Fibroblast of skin of scalp (primary cell): ENCODE measurements at places on chromosomes 3 and 15.

GRCh38 chr15:33742306-33742705, 226.0 kb upstream of the CHRM5 start:
- peak; percentile 21 for DNase-seq

DNA sequence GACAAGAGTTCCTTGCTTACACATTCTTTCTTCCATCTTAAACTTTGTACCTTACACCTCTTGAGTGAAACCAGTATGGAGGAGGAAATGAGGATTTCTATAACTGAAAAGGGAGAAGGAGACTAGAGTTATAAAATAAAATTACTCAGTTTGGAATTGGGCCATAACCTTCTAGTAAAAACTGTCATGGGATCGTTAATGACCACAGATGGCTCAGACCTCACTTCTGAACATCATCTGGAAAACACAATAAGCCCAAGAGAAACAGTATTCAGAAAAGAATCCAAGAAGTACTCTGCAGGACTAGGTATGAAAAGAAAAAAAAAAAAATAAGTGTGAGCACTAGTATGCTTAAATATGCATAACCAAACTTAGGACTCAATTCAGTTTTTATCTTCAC, 12.1 kb downstream of the GAP43 start:
- no peak for DNase-seq

DNA sequence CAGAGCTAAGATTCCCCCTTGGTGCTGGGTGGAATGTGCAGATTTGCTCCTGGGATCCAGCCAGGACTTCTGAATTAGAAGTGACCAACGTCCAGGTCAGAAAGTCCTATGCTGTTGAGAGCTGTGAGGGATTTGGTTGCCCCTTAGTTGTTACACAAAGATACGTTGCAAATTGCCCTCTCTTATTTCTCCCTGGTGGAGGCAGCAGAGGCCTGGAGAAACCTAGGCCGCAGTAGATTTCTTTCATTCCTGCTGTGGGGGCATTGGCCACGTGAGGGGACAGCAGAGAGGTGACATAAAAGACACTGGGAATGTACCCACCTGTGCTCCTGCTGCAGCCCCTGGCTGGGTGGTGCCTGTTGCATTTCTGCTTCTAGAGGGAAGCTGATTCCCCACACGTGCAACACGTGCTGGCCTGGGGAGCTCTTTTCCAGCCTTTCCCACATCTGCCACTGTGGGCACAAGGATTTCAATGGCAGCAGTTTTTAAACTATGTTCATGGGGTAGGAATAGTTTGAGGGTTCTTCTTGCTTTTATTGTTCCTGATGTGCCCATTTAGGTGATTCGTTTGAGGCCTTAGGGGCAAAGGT, 65.7 kb downstream of the SYNM start:
- no peak for DNase-seq

GRCh38 chr3:58508437-58508836, 16.5 kb downstream of the KCTD6 start:
- no peak for DNase-seq

GRCh38 chr15:80611543-80612080, 83.5 kb upstream of the ABHD17C start:
- DNase-seq, result no peak

DNA sequence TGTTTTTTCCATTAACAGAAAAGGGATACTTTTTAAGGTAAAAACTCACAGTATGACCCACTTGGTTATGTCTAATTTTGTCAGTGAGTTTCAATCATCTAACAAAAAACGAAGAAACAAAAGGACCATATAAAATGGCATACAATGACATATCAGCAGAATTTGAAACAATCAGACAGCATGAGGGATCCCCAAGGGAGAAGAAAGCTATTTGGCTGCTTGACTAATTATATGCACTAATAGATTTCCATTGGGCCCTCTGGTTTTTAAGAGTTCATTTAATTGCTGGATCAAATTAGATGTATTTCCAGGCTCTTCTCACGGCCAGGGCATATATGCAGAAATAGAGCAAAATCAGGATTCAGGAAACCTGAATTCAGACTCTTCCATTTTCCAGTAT, 376.4 kb upstream of the GBE1 start:
- DNase-seq, result no peak

DNA sequence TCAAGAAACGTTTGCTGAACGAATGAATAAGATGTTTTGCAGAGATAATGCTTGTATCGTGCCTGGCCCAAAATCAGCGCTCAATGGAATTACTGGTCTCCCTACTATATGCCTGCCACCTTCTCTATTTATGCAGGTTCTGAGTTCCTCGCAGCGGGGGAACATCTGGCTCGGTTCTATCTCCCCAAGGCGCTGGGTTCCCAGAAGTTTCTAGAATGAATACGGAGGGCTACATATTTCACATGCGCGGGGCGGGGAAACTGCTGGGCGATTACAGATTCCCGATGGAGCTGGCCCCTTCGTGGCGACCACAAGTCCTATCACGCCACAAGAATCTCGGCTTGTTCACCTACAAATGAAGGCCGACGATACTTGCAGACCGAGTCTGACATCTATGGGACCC, 411 bp upstream of the EIF2B5 start:
- peak; percentile 2 for DNase-seq

GRCh38 chr15:42491539-42492225, 741 bp upstream of the ZNF106 start:
- peak; percentile 72 for DNase-seq

DNA sequence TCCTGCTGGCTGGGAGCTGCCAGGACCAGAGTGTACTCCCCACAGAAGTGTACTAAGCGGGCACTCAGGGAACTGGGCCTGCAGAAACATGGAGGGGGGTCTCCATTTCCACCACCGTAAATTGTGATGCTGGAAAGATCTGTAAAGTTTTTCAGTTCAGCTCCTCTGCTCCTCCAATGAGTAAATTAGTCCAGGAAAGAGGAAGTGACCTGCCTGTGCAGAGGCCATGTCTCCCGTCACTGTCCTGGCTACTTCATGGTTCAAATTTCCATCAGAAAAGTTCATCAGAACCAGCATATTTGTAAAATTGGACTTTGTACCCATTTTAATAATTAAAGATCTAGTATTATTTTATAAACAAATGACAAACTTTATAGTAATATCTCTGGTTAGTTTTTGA, 226.7 kb upstream of the THBS1 start:
- no peak for DNase-seq

DNA sequence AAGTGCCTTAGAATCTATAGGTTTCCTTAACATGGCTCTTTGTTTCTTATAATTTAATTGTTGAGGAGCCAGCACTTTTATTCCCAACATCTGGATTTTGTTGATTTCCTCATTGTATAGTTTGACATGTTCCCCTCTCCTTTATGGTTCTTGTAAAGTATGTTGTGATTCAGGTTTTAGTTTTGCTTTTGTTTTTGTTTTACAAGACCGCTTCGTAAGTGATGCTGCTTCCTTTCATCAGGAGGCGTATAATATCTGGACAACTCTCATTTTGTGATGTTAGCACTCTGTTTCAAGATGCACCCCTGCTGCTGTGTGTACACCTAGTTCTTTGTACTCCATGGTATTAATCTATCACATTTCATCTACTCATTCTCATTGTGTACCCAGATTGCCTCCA, 48.7 kb downstream of the SLC49A4 start:
- DNase-seq, result no peak

- DNase-seq, result no peak
Observed at GRCh38 chr15:66864871-66865281, 162.8 kb downstream of the SMAD6 start.

GRCh38 chr3:171772427-171773056, 37.7 kb downstream of the PLD1 start:
- peak; percentile 67 for DNase-seq

- no peak for DNase-seq
Observed at GRCh38 chr3:133956353-133956752, 60.7 kb upstream of the RAB6B start.

- no peak for DNase-seq
Observed at GRCh38 chr15:66388576-66388975, 1.9 kb downstream of the MAP2K1 start.

DNA sequence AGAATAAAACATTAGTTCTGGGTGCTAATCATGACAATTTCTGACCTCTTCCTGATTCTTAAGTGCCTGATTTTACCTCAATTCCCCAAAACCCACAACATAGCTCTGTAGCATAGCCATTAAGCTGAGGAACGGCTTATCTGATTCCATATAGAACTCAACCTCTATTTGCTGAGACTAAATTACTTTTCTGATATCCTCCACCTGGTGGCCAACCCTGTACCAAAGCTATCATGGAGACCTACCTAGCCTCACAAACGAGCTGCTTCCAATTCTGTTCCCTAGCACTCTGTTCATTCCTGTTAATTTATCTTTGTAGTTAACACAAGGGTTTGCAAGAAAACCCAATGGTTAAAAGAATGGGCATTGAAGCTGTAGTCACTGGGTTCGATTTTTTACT, 245.2 kb downstream of the PLOD2 start:
- DNase-seq, result no peak

DNA sequence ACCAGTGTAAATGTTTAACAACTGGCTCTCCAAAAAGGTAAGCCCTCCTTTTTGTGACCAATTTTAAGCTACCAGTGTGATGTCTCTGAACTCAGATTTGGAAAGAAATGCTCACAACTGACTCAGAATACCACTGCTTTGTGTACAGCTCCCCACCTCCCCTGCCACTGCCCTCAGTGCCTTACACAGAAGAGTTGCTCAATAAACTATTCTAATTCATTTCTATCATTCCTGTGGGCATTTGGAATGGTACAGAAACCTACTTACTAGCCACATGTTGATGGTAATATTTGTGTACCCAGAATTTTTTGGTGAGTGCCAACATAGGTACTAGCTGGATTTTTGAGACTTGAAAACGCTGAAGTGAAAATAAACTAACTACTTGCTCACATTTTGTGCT, 16.0 kb downstream of the LRRN1 start:
- DNase-seq, result no peak

- no peak for DNase-seq
Observed at GRCh38 chr3:51681453-51681852, 10.4 kb downstream of the TEX264 start.

GRCh38 chr3:50364573-50365079, 5.3 kb upstream of the TMEM115 start:
- DNase-seq, result peak; percentile 20

- DNase-seq, result no peak
Observed at GRCh38 chr15:96500508-96500907, 170.0 kb downstream of the NR2F2 start.

DNA sequence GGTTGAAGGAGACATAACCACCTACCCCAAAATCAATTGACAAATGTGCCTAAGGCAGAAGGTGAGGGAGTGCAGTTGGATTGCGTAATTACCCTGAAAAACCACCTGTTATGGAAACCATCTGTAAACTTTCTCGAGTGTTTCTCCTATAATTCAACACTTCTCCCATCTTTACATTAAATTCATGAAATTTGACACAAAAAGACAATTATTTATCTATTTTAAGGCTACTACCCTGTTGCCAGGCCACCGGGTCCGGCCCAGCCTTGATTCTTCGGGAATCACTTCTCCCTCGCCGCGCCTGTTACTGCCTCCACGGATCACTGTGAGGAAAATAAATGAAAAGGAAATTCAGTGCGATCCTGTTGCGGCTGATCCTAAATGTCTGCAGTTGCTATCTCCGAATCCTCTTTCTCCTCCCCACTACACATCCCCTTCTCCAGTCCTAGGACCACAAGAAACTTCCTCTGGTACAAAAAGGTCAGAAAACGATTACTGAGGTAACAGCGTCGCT, 646 bp downstream of the IQCB1 start:
- DNase-seq, result peak; percentile 0

GRCh38 chr3:138384531-138384930, 36.2 kb downstream of the MRAS start:
- DNase-seq, result no peak

DNA sequence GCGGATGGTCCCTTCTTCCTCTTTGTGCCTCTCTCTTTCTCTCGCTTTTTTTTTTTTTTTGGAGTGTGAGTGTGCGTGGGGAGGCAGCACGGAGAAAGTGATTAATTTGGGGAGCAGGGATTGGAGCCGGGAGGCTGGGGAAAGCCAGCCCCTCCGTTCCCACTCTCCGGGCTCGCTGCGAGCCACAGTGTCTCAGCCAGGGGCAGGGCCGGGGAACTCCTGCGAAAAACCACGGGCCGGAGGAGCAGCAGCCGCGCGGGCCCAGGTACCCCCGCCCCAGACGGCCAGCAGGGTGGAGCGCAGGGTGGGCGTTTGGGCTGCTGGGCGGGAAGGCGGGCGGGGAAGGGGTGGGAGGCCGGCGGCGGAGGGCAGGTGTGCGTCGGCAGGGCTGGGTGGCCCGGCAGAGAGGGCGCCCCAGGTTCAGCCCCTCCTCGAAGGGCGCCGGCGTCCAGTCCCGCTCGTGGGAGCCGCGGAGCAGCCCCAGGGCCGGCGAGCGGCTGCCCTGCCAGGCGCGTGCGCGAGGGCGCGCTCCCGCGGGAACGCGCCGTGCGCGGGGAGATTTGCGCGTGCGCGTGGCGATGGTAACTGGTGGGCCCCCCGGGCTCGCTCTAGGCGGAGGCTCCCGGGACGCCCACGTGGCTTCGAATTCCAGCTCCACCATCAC, 1.4 kb downstream of the CHL1 start:
- no peak for DNase-seq

DNA sequence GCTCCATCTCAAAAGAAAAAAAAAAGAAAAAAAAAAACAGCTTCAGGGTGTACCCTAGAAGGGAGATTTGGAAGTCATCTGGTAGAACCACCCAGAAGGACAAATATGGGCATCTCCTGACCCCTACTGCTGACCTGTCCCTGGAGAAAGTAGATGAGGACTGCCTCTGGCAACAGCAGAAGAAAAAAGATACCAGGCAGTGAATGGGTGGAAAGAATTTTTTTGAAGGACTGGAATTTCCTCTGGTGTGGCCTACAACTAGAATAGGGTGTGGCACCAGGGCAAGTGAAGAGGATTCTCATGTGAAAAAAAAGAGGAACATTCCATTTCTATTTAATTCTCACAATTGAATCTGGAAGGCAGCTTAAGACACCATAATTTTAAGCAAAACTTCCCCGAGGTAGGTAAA, 3.1 kb downstream of the ANXA2 start:
- DNase-seq, result peak; percentile 76

- no peak for DNase-seq
Observed at GRCh38 chr15:67777773-67778172, 47.5 kb upstream of the SKOR1 start.

- no peak for DNase-seq
Observed at GRCh38 chr15:39781967-39782302, 706 bp downstream of the FSIP1 start.

GRCh38 chr3:9903238-9903624, 583 bp downstream of the IL17RE start:
- DNase-seq, result peak; percentile 62

DNA sequence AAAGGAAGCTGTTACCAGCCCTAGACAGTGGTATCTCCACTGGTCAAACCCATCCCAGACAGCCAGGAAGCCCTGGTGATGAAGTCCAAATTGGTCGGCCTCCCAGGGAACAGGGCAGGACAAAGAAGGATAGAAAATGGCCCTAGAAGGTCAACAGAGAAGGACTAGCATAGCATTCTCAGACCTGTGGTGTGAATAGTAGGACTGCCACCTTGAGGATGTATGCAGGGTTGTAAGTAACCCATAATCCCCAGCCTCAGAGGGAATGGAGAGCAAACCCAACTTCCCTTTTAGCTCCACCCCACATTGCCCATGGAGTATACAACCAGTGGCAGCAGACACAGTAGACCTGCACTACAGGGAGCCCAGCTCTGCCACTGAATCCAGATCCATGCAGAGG, 68.6 kb upstream of the EIF1B start:
- DNase-seq, result no peak

GRCh38 chr3:99969136-99969535, 145.2 kb downstream of the FILIP1L start:
- DNase-seq, result no peak

GRCh38 chr3:19348500-19348899, 200.2 kb downstream of the KCNH8 start:
- DNase-seq, result no peak

GRCh38 chr3:24151594-24151993, 206.5 kb downstream of the NR1D2 start:
- no peak for DNase-seq
